ENCODE measurements at places on chromosomes 16 and 17. TPM values are rescaled to one million over a fixed set of nuclear protein-coding genes. Genes with fewer than 3 reads are reported as not detected.

ZFHX3 gene
- 9.2 TPM for total RNA-seq

CDH8 gene
- total RNA-seq: 0.82 TPM

GRIN2A gene
- 0.02 TPM for total RNA-seq

NEUROD2 gene
- total RNA-seq: not detected

NECAB2 gene
- 2.1 TPM for total RNA-seq

ICAM2 gene
- not detected for total RNA-seq

CCL3 gene
- total RNA-seq: not detected

AP1G1 gene
- total RNA-seq: 46.7 TPM

SLC9A5 gene
- 1.4 TPM for total RNA-seq

PDE6G gene
- total RNA-seq: 1.6 TPM

SEPTIN12 gene
- total RNA-seq: not detected

PPP1R1B gene
- total RNA-seq: not detected

SCGB1C2 gene
- not detected for total RNA-seq

KIF18B gene
- 35.4 TPM for total RNA-seq

MARVELD3 gene
- total RNA-seq: 0.29 TPM

KRTAP4-5 gene
- not detected for total RNA-seq

HSD17B1 gene
- total RNA-seq: 1.2 TPM

KRTAP4-9 gene
- total RNA-seq: not detected

BMERB1 gene
- total RNA-seq: 90.1 TPM

HSPB9 gene
- not detected for total RNA-seq

ADGRG3 gene
- total RNA-seq: 0.95 TPM

MYH13 gene
- not detected for total RNA-seq

TOM1L1 gene
- total RNA-seq: 39.8 TPM

KRTAP4-4 gene
- not detected for total RNA-seq

PRSS8 gene
- total RNA-seq: 1.1 TPM

SKAP1 gene
- not detected for total RNA-seq

CA7 gene
- not detected for total RNA-seq

CHST6 gene
- 0.34 TPM for total RNA-seq

PRCD gene
- total RNA-seq: not detected

C16orf46 gene
- total RNA-seq: 1.1 TPM

SHMT1 gene
- total RNA-seq: 45.4 TPM

ATP2C2 gene
- total RNA-seq: 0.15 TPM

CMTM1 gene
- total RNA-seq: 1.4 TPM

RETREG3 gene
- 27.7 TPM for total RNA-seq

EFTUD2 gene
- total RNA-seq: 143 TPM

PDILT gene
- not detected for total RNA-seq

HAP1 gene
- 1.5 TPM for total RNA-seq

PPM1E gene
- total RNA-seq: 0.10 TPM

TNFRSF13B gene
- not detected for total RNA-seq

ALOX12B gene
- total RNA-seq: 1.8 TPM

TEX19 gene
- 0.45 TPM for total RNA-seq

C16orf92 gene
- not detected for total RNA-seq

SNX11 gene
- 28.4 TPM for total RNA-seq

KRT32 gene
- total RNA-seq: not detected

ALOX15B gene
- not detected for total RNA-seq

CDH13 gene
- total RNA-seq: not detected

HP gene
- total RNA-seq: not detected

FOXK2 gene
- total RNA-seq: 53.7 TPM

SGSH gene
- 23.9 TPM for total RNA-seq

CASKIN1 gene
- total RNA-seq: 0.41 TPM

Data from A549 treated with GW870086 at 1 μM for 4 hours (cell line).